RPMI7951 (cell line): ENCODE measurements at places on chromosomes 1 and 21.

DNA sequence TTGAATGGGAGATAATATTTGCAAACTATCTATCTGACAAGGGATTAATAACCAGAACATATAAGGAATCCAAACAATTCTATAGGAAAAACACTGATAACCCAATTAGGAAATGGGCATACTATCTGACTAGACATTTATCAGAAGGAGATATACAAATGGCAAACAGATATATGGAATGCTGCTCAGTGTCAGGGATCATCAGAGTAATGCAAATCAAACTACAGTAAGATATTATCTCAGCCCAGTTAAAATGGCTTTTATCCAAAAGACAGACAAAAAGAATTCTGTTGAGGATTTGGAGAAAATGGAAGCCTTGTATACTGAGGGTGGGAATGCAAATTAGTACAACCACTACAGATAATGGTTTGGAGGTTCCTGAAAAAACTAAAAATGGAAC lies 758.0 kb upstream of the B3GALT2 start:
- DNase-seq: peak; percentile 9

- DNase-seq: no peak
These were observed 24.6 kb upstream of the B3GALT2 start for GRCh38 chr1:193210996-193211395.

DNA sequence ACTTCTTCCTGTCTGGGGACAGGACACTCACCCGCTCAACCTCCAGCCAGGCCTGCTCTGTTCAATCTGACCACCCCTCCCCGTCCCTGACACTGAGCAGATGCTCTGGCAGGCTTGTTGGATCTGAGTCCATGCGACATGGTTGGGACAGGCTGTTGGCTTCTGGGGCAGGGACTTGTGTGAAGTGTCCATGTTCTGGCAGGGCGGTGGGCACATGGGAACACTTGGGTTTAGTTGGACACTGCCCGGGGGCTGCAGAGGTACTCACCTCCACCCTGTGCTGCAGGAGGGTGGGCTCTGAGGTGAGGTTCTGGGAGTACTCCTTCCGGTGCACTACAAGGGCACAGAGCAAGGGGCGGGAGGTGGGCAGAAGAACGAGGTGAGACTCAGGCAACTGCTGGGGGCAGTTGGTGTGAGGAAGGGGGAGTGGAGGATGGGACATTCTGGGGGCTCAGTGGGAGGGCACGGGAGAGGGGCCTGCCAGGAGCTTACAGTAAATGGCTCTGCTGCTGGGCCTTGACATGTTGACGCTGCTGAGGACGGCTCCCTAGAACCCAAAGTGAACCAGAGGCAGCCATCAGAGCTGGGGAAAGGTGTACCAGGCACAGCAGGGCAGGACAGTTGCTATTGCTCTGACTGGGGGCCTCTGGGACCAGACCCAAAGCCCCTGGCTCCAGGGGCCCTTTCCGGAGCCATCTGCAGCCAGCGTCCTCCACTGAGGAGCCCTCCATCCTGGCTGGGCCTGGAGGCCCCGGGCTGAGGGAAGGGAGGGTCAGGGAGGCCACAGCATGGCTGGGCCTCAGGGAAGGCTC lies 2.3 kb downstream of the EPS8L3 start:
- DNase-seq: no peak

GRCh38 chr1:17265162-17265561 lies 16.3 kb downstream of the PADI3 start:
- peak; percentile 57 for DNase-seq

GRCh38 chr1:236128646-236129178 lies 13.6 kb upstream of the GPR137B start:
- DNase-seq: peak; percentile 43

GRCh38 chr1:48203287-48203900 lies 19.1 kb upstream of the SLC5A9 start:
- DNase-seq: peak; percentile 16

DNA sequence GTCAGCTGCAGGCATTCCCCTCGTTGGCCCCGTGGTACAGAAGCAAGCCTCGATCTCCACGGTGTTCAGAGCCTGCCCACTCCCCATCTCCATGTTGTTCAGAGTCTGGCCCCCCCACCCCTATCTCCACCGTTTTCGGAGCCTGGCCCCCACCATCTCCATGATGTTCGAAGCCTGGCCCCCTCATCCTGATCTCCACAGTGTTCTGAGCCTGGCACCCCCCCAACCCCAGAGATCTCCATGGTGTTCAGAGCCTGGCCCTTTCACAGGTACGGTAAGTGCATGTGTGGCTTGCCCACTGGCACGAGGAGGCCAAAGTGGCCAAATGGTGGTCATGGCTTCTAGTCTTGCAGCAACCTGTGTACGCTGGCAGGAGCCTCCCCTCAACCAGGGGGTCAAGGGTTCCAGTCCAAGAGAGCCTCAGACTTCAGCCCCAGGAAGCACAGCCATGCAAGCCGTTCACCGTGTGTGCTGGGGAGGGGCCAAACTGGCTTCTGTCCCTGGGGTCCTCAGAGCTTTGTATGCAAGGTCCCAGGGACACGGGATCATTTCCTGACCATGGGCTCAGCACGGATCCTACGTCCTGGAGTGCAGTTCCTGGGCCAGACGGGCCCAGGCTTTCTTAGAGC lies 13.3 kb upstream of the PCBP3 start:
- no peak for DNase-seq

GRCh38 chr1:154501423-154502065 lies 475 bp upstream of the TDRD10 start:
- DNase-seq: no peak

DNA sequence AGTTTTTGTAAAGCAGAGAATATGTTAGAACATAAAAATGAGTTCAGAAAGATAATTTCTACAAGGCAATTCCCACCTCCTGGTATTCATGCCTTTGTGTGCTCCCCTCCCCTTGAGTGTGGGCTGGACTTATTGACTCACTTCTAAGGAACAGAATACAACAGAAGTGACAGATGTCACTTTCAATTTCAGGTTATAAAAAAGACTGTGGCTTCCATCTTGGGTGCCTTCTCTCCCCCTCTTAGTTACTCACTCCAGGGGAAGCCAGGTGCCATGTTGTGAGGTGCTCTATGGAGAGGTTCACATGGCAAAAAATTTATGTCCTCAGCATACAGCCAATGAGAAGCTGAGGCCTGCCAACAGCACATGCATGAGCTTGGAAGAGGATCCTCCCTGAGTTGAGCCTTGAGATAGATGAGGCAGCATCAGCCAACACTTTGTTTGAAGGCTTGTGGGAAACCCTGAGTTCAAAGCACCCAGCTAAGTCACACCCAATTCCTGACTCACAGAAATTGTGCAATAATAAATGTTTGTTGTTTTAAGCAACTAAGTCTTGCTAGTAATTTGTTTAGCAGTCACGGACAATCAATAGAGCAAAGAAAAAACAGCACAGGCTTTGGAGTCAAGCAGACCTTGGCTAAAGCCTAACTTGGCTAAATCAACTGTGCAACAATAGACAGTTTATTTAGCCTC lies 73.5 kb upstream of the NGF start:
- peak; percentile 82 for DNase-seq

DNA sequence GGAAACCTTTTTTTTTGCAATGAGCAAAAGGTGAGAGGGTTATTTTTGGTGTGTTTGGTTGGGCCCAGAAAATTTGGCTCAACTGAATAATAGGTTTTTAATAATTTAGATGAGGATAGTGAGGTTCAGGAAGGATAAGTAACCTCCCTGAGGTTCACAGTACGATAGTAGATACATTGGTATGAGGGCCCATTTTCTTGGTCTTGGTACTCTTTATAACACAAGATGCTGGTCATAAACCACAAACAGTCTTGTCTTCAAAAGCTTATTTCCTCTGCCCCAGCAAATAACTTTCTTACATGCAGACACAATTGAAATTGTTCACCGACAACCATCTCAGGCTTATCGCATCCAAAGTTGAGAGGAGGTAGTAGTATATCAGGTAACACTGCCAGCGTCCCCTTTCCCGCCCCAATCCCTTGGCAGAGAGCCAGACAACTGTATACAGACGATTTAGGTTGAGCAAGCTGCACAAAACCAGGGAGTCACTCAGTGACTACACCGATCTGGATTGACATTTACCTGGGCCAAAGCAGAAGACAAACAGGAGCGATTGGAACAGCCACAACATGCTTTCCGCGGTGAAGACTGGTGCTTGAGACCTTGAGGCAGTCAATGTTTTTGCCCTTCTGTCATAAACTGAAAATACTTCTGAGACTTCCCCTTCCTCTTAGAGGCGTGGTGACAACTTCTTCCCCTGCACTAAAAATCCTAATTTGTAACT lies at the start of gene SLAMF6:
Gene SLAMF6, minus strand, starts transcription at position 634 of the 724 bp plus-strand sequence. Its CDS starts 63 bp downstream, at position 571.
- no peak for DNase-seq

DNA sequence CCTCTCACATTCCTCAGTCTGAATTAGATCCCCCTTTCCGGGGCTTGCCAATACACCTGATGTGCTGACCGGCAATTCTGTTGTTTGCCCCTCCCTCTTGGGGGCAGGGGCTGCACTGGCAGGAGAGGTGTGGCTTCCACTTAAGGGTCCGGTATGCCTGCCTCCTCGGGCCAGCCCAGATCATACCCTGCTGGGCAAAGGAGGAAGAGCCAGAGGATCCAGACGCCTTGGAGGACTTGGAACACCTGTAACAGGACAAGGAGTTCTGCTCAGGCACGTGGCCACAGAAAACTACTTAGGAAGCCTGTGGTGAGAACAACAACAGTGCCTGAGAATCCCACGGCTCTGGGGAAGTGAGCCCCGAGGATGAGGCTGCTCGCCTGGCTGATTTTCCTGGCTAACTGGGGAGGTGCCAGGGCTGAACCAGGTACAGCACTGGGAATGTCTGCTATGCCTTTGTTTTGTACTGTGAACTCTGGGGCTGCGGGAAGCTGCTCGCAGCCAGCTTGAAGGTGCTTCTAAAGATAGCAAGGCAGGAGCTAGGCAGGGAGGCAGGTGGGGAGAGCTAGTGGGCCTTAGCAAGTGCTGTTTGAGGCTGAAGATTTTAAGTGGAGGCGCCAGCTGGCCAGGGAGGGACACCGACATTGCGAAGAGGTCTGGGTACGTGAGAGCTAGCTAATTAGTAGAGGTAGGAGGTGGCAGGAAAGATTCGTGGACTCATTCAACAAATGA lies at the start of gene SMPDL3B:
Gene SMPDL3B, plus strand, starts transcription at position 183 of the 732 bp plus-strand sequence. Its CDS starts 184 bp downstream, at position 367.
- no peak for DNase-seq

GRCh38 chr21:36386031-36386642 lies 945 bp downstream of the CHAF1B start:
- no peak for DNase-seq

DNA sequence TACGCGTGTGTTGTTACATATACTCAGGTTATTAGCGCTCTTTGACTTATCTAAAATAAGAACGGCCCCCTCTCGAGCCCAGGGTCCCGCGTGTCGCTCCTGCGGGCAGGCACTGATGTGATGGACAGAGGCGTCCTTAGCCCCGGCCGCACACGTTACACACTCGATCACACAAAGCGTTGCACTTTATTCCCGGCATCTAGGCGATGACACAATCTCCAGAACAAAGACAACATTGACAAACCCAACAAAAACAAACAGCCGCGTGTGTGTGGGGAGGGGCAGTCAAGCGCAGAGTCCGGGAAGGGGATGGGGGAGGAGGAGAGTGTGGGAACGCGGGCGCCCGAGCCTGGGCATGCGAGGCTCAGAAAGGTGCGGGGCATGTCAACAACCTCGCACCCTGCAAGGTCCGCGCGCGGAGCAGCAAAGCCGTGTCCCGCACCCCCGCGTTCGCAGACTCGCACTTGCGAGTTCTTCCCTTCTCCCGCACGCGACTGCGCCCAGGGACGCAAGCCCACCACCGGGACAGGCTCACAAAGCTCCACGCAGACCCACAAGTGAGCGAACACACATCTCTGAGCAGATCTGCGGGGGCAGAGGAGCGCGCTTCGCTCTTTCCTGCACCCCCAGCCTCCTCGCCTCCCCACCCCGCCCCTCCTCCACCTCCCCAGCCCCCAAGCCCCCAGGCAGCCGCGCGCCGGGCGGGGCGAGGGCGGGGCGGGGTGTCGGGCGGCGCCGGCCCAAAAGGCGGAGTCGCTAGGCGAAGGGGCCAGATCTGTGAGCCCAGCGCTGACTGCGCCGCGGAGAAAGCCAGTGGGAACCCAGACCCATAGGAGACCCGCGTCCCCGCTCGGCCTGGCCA lies at the start of gene EFNA1:
Gene EFNA1, plus strand, starts transcription at position 772 of the 862 bp plus-strand sequence. CDS start 102 bp downstream, outside the sequence.
- DNase-seq: peak; percentile 35

DNA sequence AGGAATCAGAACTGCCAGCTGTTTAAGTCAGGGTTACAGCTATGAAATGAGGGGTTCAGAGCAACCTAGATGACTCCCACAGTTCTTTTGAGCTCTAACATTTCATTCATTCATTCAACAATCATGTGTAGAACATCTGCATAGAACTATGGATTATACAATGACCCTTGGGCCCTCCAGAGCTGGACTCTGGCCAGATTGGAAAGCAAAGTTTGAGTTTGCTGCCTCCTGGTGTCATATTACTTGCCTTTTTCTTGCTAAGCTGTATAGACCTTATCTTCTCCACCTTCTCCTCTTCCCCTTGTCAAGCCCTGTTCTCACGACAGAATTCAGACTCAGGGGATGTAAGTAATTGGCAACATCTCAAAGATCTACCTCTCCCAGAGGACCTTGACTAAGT lies 4.0 kb downstream of the CASQ2 start:
- peak; percentile 45 for DNase-seq

DNA sequence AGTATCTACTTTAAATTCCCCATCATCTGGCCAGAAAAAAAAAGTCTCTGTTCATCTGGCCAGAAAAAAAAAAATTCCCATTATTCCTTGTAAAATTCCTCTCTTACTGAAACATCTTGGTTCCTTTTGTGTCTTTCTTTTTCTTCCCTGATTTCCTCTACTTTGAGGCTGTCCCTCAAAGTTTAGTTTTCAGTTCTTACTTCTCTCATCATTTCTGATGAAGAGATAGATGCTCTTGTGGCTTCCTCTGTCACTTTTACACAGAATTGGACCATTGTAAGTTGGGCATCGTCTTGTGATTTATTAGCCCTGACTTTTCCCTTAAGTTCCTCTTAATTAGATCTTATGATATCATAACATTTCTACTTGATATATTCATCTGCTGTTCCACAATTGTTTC lies 6.5 kb downstream of the SOAT1 start:
- DNase-seq: no peak

DNA sequence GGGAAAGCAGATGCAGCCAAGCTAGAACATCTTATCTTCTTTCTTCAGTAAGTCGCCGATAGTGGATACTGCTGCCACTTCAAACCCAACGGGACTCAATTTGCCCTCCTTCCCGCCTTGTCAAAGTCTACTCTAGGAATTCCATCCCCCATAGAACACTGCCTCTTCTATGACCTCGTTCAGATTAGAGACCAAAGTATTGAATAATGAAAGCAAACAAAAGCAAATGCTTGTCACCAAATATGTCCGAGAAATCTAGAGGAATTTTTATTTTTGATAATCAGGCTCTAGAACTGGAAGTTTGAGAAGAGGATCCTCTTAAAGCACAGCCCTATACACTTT lies 853 bp upstream of the RRAGC start:
- DNase-seq: peak; percentile 29

DNA sequence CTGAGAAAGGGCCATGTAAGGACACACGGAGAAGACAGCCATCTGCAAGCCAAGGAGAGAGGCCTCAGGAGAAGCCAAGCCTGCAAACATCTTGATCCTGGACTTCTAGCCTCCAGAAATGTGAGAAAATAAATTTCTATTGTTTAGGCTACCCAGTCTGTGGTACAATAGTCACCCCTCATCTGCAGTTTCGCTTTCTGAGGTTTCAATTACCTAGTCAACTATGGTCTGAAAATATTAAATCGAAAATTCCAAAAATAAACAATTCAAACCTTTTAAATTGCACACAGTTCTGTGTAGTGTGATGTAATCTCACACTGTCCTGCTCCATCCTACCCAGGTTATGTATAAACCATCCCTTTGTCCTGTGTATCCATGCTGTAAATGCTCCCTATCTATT lies 52.6 kb downstream of the ZNF644 start:
- no peak for DNase-seq

- peak; percentile 65 for DNase-seq
These were observed 72.0 kb upstream of the CLDN14 start for GRCh38 chr21:36551731-36552433.
